ENCODE measurements at places on chromosomes 6 and 20.

- no peak for DNase-seq
Measured at GRCh38 chr20:25032478-25033264, 25.3 kb downstream of the ACSS1 start.

DNA sequence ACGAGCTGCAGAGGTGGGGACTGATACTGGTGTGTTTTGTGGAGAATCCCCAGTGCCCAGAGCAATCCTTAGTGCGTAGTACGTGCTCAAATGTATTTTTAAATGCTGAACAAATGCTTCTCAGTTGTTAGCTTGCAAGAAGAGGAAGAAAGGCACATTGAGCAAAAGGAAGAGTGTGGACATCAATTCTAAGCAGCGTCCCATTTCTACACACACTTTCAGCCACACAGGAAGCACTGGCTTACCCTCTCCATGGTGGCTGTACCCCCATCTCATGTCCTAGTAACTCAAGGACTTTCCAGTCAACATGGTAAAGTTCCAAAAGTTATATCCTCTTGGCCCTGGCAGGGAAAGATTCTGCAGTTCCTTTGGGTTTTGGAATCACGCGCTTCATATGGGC, 98.8 kb upstream of the NXT1 start:
- no peak for DNase-seq

- no peak for DNase-seq
Measured at GRCh38 chr6:113819169-113819830, 37.8 kb upstream of the MARCKS start.

DNA sequence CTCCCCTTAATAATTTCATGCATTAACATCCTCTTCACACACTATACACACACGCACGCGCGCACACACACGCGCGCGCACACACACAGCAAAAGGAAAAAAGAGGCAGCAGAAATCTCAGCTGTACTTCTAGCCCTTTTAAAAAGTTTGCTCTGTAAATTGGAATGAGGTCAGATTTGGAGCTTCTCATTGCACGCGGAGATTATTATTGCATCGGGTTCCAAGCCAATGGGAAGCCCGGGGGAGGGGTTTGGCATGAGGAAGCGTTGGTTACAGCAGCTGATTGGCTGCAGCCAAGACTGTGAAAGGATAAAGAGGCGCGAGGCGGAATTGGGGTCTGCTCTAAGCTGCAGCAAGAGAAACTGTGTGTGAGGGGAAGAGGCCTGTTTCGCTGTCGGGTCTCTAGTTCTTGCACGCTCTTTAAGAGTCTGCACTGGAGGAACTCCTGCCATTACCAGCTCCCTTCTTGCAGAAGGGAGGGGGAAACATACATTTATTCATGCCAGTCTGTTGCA, at the start of gene SOX4:
Gene SOX4 (plus strand): TSS at position 340 of the 515 bp plus-strand sequence. CDS start 784 bp downstream, outside the sequence.
- DNase-seq = peak; percentile 98

- peak; percentile 70 for DNase-seq
Measured at GRCh38 chr20:40683221-40683893, 5.7 kb downstream of the MAFB start.

- no peak for DNase-seq
Measured at GRCh38 chr20:33687370-33687915, 1.3 kb upstream of the E2F1 start.

DNA sequence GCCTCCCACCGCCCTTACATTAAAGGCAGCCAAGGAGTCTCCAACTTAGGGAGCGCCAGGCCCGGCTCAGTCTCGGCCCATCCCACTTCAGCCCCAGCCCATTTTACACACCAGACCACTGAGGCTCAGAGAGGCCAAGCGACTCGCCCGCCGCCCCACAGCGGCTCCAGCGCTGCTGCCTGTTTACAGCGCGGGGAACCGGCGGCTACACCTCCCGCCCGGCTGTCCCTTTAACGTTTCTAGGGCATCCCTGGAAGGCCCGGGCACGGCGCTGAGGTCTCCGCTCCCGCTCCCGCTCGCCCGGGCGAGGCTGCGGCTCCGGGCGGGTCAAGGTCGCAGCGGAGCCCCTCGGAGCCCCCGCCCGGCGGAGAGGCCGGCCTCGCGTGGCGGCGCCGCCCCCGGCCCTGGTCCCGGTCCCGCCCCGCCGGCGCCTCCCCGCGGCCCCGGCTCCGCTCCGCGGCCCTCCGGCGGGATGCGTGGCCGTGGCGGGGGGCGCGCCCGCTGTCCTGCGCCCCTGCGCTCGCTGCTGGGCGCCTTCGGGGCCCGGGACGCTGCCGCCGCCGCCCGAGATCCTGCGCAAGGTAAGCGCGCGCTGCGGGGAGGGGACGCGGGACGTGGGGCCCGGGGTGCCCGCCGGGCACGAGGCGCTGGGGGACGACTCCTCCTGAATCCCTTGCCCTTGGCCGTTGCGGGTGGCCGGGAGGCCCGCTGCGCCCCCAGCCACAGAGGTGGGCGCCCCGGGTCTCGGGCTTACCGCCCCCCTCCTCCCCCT, 27.1 kb upstream of the PHACTR3 start:
- no peak for DNase-seq

GRCh38 chr6:10412461-10413261, 2.2 kb downstream of the TFAP2A start:
- DNase-seq = peak; percentile 93

GRCh38 chr20:13425381-13426135, 204.5 kb downstream of the ISM1 start:
- DNase-seq = no peak

- DNase-seq = no peak
Measured at GRCh38 chr6:162395181-162395580, 332.4 kb downstream of the PRKN start.

GRCh38 chr20:58459058-58459750, 56.0 kb downstream of the APCDD1L start:
- DNase-seq = no peak

DNA sequence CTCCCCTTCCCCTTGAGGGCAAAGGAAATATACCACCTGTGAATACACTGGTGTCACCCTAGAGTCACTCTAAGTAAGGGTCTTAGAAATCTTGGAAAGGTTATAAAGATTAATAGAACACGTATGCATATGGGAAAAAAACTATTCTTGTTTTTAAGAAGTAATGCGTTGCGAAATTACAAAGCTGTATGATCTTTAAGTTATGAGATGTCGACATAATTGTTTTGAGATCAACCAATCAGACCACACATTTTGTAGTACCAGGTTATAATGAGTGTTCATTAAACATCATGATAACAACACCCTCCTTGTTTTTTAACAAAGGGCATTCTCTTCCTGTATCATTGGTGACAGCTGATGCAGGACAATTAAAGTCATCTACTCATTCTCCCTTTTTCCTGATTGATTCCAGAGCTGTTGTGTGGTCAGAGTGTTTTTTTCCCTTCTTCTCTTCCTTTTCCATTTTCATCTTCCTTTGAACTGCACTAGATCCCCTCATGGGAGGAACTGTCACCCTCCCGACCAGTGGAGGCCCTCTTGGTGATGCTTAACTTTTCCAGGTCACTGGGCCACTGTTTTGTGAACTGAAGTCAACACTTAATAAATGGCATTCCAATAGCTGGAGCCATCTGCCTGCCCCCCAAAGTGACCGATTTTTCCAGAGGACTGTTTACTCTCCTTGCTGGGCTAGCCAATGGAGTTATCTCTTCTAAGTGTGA, 37.0 kb downstream of the PRDM1 start:
- DNase-seq = no peak

DNA sequence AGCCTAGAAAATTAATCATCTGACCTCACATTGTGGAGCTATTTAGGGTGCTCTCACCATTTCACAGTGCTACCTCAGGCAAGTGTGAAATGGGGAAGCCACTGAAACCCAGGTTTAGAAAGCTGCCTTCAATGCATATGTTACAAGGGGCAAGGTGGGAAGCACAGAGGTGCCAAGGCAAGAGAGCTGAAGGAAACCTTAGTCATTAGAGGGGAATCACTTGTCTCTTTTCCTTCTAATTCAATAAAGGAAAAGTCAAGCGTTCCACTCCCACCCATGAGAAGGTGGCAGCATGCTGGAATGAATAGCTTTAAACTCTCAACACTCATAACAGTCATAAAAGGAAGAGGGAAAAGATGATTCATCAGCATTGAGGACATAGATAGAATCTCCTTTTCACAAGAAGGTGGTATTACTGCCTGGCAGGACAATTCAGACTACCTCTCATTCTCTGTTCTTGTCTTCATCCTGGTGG, 251.9 kb upstream of the IRAK1BP1 start:
- peak; percentile 63 for DNase-seq

DNA sequence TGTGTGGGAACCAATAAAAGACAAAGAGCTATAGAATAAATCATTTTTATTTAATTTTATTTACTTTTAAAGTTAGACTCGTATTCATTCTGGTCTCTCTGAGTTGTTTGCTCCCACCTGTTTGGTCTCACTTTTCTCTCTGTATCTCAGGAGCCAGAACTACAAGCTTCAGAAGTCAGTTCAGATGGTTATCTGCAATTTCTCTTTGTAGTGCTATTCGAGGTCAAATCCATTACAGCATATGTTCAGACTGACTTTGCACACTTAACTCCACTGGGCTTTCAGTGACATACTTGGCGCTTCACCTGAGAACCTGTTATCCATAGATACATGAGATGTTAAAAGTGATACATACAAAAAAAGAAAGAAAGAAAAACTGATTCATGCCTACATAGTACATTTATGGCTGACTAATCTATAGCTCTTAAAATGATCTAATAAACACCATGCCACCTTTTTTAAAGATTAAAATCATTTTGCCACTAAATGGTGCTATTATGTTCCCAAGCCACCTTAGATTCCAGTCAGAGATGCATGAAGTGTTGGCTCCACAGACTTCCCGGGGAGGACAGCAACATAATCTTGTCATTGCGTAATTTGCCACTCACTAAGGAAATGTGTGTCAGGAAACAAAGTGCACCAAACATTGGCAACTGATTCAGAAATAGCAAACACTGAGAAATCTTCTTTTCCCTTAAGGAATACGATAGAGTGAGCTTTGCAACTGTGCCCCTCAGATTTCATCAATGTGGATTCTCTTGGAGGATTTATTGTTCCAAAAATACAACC, 396.7 kb downstream of the HACE1 start:
- peak; percentile 17 for DNase-seq

DNA sequence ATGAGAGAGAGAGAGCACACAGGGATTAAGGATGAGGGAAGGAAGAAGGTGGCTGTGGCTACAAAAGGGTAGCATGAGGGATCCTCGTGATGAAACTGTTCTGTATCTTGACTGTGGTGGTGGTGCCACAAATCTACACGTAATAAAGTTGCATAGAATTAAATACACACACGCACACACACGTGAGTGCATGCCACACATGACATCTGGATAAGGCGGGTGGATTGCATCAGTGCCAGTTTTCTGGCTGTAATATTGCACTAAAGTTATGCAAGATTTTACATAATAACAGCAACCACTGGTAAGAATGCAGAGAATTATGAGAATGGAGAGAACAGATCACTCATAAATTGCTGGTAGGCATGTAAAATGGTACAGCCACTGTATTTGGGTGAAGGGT, 16.9 kb upstream of the STK35 start:
- DNase-seq = peak; percentile 58

DNA sequence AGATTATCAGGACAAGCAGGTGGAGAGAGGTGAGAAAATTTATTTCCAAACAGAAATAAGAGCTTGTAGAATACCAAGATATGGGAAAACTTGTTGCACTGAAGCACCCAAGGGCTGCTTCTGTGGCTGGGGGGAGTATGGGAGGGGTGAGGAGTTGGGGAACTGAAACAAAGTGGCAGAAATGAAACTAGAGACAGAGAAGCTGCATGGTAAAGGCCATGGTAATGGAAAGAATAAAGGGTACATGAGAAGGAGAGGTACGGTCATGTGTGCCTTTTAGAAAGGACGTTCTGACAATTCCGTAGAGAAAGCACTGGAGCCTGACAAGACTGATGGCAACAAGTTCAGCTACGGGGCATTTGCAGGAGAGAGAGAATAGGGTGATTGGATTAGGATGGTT, 51.6 kb upstream of the RIN2 start:
- no peak for DNase-seq

- no peak for DNase-seq
Measured at GRCh38 chr20:31988430-31989015, 20.6 kb downstream of the XKR7 start.

- no peak for DNase-seq
Measured at GRCh38 chr6:53750052-53750650, 44.7 kb upstream of the LRRC1 start.

GRCh38 chr6:33057222-33058150, 16.0 kb downstream of the HLA-DPA1 start:
- no peak for DNase-seq

DNA sequence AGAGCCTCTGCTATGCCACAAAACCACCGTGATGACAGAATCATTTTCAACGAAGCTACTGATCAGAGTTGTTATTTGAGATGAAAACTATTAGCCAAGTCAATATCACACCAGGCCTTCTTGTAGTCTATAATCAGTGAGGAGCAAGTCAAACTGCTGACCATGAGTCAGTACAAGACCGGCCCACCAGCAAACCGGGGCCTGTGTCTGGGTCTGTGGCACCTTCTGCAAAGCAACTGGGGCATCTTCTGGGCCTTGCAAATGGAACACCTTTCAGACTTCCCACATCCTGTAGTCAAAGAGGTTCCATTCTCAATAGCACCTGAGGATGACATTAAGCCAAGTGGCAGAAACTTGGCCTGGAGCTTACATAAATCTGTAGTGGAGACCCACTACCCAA, 38.5 kb downstream of the CPXM1 start:
- DNase-seq = no peak

DNA sequence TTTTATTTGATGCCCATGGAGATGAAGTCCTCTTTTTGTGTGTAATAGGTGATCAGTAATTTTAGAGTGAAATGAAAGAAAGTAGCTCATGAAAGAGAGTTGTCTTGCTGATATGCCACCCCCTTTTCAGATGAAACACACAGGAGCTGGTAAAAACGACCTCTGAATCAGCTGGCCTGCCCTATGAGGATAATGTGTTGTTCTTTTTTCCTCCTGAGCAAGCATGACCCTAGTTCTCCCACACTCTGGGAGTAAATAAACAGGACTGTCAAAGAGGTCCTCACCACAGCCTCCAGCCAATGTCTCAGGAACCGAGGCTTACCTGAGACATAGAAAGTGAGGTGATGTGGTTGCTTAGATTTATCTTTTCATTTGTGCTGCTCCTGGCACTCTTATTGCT, 29.5 kb downstream of the GPX5 start:
- no peak for DNase-seq

DNA sequence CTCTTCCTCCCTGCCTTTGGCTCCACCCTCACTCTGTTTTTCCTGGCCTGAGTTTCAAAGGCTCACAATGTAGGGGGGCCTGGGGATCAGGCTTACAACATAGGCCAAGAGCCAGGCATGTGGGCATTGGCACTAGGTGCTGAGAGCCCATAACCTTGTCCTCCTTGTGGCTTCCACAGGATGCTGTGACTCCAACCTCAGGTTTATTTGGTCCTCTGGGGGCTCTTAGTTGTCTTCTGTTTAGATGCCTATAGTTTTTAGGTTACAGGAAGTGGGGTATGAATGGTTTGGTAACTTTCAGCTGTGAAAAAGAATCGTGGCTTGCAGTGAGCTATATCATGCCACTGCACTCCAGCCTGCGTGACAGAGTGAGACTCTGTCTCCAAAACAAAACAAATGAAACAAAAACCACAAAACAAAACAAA, 25.6 kb downstream of the MMP24 start:
- DNase-seq = no peak
